BJ (cell line): ENCODE measurements at places on chromosomes 3 and 15. TPM values are rescaled to one million over a fixed set of nuclear protein-coding genes. Genes with fewer than 3 reads are reported as not detected.
A peak's percentile ranks its signal among the peaks of the same experiment; 100 is the strongest.

- DNase-seq = no peak
These were observed 266.4 kb downstream of the GABRG3 start for GRCh38 chr15:27237319-27237939.

DNA sequence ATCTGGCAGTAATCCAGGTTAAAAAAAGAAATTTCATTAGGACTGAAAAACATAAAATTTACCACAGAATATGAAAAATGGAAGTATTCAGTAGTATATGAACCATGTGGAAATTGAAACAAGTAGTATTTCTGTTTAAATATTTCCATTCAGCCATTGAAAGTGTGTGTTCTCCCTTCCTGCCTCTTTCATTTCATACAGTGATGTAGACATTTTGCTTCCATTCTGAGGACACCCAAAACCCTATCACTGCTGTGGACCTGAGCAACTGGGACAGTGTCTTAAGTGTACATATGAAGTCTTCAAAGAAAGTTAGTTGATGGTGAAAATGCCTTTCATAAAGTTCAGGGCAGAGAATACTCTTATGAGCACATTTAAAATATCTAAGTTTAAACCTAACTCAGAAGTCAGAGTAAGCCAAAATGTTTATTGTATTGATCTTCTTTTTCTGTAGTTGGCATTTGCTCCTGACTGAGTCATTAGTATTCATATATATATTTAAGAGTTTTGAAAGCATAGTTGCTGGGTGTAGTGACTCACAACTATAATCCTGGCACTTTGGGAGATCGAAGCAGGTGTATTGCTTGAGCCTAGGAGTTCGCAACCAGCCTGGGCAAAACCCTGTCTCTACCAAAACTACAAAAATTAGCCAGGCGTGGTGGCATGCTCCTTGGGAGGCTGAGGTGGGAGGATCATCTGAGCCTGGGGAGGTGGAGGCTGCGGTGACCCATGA, 198.8 kb downstream of the KLHL25 start:
- no peak for DNase-seq

DNA sequence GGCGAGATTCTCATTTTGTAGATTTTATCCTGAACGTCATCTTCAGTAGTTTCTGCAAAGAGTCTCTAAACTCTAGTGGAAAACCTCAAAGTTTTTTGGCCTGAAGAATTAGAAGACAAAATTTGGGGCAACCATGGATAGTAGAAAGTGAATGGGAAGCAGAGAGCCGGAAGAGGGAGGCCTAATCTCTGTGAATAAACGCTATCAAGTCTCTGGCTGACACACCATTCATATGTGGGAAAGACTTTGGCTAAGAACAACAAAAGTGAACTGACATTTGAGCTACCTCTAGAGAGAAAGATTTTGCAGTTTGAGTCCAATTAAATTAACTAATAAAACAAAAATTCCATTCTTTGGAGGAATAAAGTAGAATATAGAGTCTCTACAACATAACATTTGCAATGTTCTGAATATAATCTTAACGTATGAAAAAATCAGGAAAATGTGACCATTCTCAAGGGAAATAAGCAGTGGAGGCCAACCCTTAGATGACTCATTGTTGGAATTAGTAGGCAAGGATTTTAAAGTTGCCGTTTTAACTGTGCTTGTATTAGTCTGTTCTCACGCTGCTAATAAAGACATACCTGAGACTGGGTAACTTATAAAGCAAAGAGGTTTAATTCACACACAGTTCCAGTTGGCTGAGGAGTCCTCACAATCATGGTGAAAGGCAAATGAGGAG, 184.6 kb downstream of the C3orf38 start:
- no peak for DNase-seq

DNA sequence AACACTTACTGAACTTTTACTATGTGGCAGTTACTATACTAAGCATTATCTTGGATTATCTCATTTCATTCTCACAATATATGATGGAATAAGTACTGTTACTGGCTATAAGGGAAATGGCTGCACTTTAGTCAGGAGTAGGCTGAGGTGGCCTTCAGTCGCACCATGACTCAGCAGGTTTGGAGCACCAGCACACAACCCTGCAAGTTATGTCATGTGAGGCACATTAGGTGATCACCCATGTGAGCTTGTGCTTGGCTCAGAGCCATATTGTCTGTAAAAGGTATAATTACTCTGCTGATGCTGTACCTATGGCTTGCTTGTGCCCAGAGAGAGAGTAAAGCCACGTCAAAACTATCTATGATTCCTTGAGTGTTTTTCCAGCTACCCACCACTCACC, 54.1 kb upstream of the TIPARP start:
- DNase-seq = no peak

- peak; percentile 54 for DNase-seq
These were observed 1.1 kb upstream of the EBLN2 start for GRCh38 chr3:73060302-73060723.

- DNase-seq = no peak
These were observed 570.4 kb downstream of the AGBL1 start for GRCh38 chr15:86650094-86650493.

DNA sequence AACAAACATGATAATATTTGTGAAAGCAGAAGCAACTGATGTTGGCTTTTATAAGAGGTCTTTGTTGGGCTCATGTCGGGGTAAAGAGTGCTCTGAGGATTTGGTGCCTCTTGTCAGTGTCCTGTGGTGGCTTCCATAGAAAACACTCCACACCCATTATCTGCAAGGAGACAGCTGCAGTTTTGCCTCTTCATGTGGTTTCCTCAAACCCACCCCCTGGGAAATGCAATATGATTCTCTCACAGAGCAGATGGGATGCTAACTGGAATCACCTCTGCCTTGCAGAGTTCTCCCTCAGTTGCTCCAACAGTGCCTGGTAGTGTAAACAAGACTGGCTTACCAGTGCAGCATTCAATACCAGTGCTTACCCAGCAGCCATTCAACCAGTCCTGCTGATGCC, 771.4 kb upstream of the CFAP20DC start:
- DNase-seq = no peak

DNA sequence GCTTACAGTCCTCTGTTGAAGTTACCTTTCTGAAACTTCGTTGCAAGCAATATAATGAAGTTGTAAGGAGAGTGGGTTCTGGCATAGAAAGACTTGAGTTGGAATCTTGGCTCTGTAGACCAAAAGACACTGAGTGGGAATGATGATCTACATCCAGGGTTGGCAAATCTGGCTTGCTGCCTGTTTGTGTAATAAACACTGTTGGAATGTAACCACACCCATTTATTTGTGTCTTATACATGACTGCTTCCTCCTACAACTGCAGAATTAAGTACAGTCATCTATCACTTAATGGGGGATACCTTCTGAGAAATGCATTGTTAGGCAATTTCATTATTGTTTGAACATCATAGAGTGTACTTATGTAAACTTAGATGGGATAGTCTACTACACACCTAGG, 178.4 kb upstream of the SUCLG2 start:
- no peak for DNase-seq

DNA sequence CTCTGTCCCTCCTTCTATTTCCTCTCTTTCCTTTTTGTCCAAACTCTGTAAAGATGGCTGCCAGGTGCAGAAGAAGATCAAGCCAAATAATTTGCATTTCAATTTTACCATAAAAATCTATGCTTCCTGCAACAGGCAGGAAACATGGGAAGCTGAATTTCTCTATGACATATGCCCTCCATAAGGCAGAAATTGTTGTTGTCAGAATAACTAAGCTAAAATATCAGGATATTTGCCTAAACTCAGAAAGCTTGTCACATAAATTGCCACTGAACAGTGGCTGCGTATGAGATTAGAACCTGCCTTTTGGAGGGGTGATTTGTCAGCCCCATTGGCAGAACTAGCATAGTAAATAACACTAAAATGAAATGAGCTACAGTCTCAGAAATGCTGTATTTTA, 288.3 kb upstream of the LMCD1 start:
- no peak for DNase-seq

DNA sequence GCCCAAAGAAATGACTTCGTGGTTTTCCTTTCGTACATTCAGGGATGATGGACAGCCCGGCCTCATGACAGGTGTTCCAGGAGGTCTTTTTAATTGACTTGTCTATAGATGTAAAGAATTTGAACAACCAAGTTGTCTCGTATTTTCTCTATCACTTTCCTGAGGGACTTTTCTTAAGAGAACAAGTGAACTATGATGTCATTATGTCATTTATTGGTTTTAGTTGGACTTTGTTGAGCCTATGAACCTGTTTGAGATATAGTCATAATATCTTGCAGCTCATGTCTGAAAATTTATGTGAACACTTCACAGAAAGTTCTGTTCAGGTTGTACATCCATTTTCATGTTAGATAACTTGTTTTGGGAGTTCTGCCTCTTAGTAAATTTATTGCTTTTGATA, 89.2 kb downstream of the RBMS3 start:
- no peak for DNase-seq

GRCh38 chr3:114721864-114722263, 425.2 kb downstream of the ZBTB20 start:
- DNase-seq = no peak

DNA sequence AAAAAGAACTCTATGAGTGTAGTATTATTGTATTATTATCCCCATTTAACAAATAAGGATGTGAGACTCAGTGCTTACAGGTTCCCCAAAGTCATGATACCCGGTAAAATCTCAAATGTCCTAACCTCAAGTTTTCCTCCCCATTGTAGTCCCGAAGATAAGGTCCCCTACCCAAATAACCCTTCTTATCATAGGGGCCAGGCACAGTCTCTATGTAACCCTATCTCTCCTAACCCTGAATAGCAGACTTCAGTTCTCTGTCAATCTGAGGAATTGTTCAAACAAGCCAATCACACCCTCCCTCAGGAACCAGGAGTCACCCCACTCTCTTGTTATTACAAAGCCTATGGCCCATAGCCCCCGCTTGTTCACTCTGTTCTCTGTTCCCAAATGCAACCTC, 10.5 kb upstream of the SUSD5 start:
- DNase-seq = no peak

DNA sequence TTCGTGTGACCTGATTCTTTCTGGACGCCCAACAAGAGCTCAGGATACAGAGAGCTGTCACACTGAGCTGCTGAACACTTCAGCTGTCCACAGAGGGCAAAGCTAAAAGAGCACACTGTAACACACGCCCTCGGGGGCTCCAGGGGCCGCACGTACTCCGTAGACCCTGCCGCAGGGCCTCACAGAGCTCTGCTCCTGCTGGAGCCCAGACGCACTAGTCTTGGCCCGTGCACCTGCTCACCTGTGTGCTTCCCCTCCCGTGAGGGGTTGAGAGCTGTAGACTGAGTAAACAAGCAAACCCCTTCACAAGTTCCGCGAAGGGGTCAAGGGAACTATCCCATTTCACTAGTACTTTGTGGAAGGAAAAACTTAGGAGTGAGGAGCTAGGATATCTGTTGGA, 30.7 kb upstream of the TUSC7 start:
- DNase-seq = no peak

DNA sequence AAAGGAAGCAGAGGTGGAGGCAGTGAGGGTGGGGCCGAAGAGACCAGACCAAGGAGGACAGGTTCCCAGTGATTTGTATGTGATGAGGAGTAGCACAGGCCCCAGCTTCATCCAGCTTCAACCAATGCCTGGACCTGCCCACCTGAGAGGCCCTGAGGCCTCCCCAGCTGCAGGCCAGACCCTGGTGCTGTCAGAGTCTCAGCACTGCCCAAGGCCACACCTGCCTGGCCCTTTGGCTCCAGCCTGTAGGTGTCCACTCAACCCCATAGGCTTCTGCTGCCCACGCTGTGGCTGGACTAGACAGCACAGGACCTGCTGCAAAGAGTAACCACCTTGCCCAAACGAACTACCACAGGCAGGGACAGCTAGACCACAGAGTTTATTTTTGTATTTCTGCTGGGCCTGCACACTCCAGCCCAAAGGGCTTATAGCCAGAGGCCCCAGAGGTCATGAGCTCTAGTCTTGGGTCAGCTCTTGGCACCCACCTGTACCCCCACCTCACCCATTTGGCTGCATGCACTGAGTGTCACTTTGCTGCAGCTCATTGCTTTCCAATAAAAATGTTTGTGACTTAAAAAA, 81.9 kb upstream of the CDV3 start:
- DNase-seq = no peak

GRCh38 chr15:100788418-100789105, 91.1 kb upstream of the ALDH1A3 start:
- DNase-seq = no peak

- no peak for DNase-seq
These were observed 123.3 kb upstream of the TTC14 start for GRCh38 chr3:180478695-180479094.

- no peak for DNase-seq
These were observed 80.8 kb downstream of the PCCB start for GRCh38 chr3:136330900-136331299.

DNA sequence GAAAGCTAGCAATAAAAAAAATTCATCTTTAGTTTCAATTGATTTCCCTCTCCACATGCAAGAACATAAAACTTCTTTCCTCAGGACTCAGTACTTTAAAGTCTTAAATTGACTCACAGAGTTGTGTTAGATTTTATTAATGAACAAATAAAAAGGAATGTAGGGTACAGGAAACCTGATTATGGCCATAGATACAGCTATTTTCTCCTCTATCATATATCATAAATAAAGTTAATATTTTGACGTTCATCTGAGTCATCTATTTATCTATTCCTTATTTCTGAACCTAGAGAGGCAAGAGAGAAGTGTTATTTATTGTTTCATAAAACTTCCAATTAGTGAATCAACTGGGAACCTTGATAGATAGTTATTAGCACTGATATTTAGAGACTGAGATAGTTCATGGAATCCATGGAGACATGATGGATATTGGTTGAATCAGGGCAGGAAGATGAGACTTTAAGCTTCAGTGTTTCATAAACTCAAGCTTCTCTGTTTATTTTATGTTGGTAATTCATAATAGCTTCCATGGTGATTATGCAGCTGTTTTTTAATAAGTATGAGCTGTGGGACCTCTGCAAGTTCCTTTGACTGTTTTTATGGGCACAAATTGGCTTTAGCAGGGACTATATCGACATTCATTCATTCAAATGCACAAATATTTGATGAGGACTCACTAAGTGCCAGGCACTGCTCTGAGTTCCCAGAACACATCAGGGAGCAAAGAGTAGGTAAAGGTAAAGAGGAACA, 143.5 kb upstream of the TGFBR2 start:
- DNase-seq = no peak

GRCh38 chr15:63274427-63274826, 3.0 kb upstream of the APH1B start:
- no peak for DNase-seq

- DNase-seq = no peak
These were observed 1.7 kb upstream of the PHGR1 start for GRCh38 chr15:40349163-40349562.

GRCh38 chr3:135349254-135349948, 554.3 kb downstream of the EPHB1 start:
- DNase-seq = no peak

GRCh38 chr3:11076711-11077110, 77.6 kb upstream of the HRH1 start:
- no peak for DNase-seq

Gene ZMYND10
- polyA plus RNA-seq = 0.65 and 1.3 TPM in 2 replicates

Gene TNFAIP8L3
- 0.04 and 0.07 TPM in 2 replicates for polyA plus RNA-seq

Gene RARB
- 7.8 and 10.1 TPM in 2 replicates for polyA plus RNA-seq

Gene FAM43A
- 12.2 and 14.6 TPM in 2 replicates for polyA plus RNA-seq

Gene LCMT2
- polyA plus RNA-seq = 8.7 and 10.7 TPM in 2 replicates

Gene PIF1
- 7.5 and 10.8 TPM in 2 replicates for polyA plus RNA-seq

Gene FOXB1
- not detected in 2 replicates for polyA plus RNA-seq

Gene CPB1
- not detected in 2 replicates for polyA plus RNA-seq

Gene GRIP2
- polyA plus RNA-seq = 0.18 and 0.45 TPM in 2 replicates

Gene PYGO1
- 3.1 and 6.7 TPM in 2 replicates for polyA plus RNA-seq

Gene ACP3
- 0.37 and 0.42 TPM in 2 replicates for polyA plus RNA-seq

Gene GP5
- polyA plus RNA-seq = 0.02 TPM in 1 of 2 replicates, not detected in the other

Gene SPTSSB
- polyA plus RNA-seq = not detected in 2 replicates

Gene CHCHD6
- polyA plus RNA-seq = 13.4 and 23.7 TPM in 2 replicates

Gene GOLGA6D
- not detected in 2 replicates for polyA plus RNA-seq

Gene KCNAB1
- not detected in 2 replicates for polyA plus RNA-seq

Gene IMP3
- 36.6 and 37.6 TPM in 2 replicates for polyA plus RNA-seq
